ENCODE measurements at places on chromosomes 7 and 10. TPM values are rescaled to one million over a fixed set of nuclear protein-coding genes. Genes with fewer than 3 reads are reported as not detected.

CYP17A1 gene
- 7.3 TPM for total RNA-seq

TNS3 gene
- 97.2 TPM for total RNA-seq

NKX1-2 gene
- 0.09 TPM for total RNA-seq

ANK3 gene
- total RNA-seq: 169 TPM

IQUB gene
- 2.9 TPM for total RNA-seq

CTAGE8 gene
- 3.1 TPM for total RNA-seq

Data from mucosa of gallbladder (tissue), 1 donor.